ENCODE measurements at places on chromosomes 12 and 14. TPM values are rescaled to one million over a fixed set of nuclear protein-coding genes. Genes with fewer than 3 reads are reported as not detected.

The PIWIL1 gene
- total RNA-seq, result not detected

The TOMM20L gene
- total RNA-seq, result not detected

The SPRYD4 gene
- 1.4 TPM for total RNA-seq

The PRB2 gene
- total RNA-seq, result not detected

The COCH gene
- 0.42 TPM for total RNA-seq

The B4GALNT1 gene
- total RNA-seq, result 2.8 TPM

The COX14 gene
- 52.8 TPM for total RNA-seq

The SLC25A21 gene
- 1.1 TPM for total RNA-seq

The TAS2R10 gene
- not detected for total RNA-seq

The SDSL gene
- total RNA-seq, result 2.7 TPM

The AMN1 gene
- total RNA-seq, result 11.2 TPM

The YAF2 gene
- 20.9 TPM for total RNA-seq

The IQSEC3 gene
- total RNA-seq, result 2.3 TPM

The CD4 gene
- total RNA-seq, result 11.9 TPM

The LYZ gene
- 95.3 TPM for total RNA-seq

The WNT1 gene
- total RNA-seq, result not detected

The ERP27 gene
- total RNA-seq, result 0.33 TPM

The RERG gene
- total RNA-seq, result 14.4 TPM
